Myometrial cell (primary cell): ENCODE measurements at places on chromosomes 3 and 15. TPM values are rescaled to one million over a fixed set of nuclear protein-coding genes. Genes with fewer than 3 reads are reported as not detected.

Gene PIERCE2
- 2.6 and 5.8 TPM in 2 replicates for total RNA-seq

Gene ACOX2
- 5.0 and 8.9 TPM in 2 replicates for total RNA-seq

Gene ZPLD1
- total RNA-seq: not detected in 2 replicates

Gene EPHA6
- not detected in 2 replicates for total RNA-seq

Gene ARID3B
- 0.58 and 2.8 TPM in 2 replicates for total RNA-seq

Gene PIGZ
- total RNA-seq: 1.7 and 2.1 TPM in 2 replicates

Gene BCHE
- 2.9 and 5.8 TPM in 2 replicates for total RNA-seq

Gene ZBBX
- total RNA-seq: not detected in 2 replicates

Gene TRPM1
- not detected in 2 replicates for total RNA-seq

Gene DAPK2
- total RNA-seq: 0.29 and 1.8 TPM in 2 replicates

Gene IL12A
- 1.2 and 1.7 TPM in 2 replicates for total RNA-seq

Gene GPR160
- 0.71 TPM in 1 of 2 replicates, not detected in the other for total RNA-seq
